ENCODE measurements at places on chromosomes 4 and X.

- H3K4me3 ChIP-seq, result no peak overlapping the region
- H3K27ac ChIP-seq, result no peak overlapping the region
- no peaks in the 10 kb centered on the region for H3K27me3 ChIP-seq
- H3K4me1 ChIP-seq, result no peaks in the 10 kb centered on the region
- H3K36me3 ChIP-seq, result no peaks in the 10 kb centered on the region
Measured at GRCh38 chrX:51876441-51876840, 17.0 kb upstream of the MAGED1 start.

- no peak overlapping the region for H3K27ac ChIP-seq
- no peaks in the 10 kb centered on the region for H3K4me1 ChIP-seq
Measured at GRCh38 chr4:152689615-152690501, 10.1 kb upstream of the TMEM154 start.

- DNase-seq, result no peak
- no peaks in the 10 kb centered on the region for H3K4me1 ChIP-seq
- no peak overlapping the region for H3K27ac ChIP-seq
- no peaks in the 10 kb centered on the region for H3K27me3 ChIP-seq
- no peaks in the 10 kb centered on the region for H3K36me3 ChIP-seq
Measured at GRCh38 chr4:170872794-170873193, 783.0 kb upstream of the AADAT start.

DNA sequence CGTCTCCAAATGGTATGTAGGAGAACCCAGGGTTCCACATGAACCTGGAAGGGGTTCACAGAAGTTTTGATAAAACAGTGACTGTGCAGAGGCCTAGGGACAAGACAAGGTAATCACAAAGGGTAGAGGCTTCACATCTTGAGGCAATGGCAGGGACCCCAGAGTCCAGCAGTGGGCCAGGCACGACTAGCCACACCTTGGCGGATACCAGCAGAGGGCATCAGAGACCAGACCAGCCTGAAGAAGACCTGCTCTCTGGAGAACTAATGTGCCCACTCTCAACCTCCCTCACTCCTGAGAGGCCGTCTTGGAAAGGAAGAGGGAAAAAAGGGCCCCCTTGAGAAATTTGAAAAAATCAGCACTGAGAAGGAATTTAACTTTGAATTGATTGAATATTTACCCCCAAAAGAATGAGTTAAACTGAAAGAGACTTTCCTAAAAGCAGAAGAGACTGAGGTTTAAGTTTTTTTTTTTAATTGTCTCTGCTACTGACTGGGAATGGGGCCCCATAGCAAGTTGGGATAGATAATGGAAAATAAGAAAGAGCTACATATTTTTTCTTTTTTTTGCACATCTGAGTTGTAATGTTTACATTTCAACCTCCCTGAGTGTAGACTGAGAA is 243.8 kb upstream of the JADE1 start:
- H3K4me1 ChIP-seq, result no peaks in the 10 kb centered on the region
- H3K27ac ChIP-seq, result no peak overlapping the region
- H3K27me3 ChIP-seq, result no peaks in the 10 kb centered on the region
- H3K4me3 ChIP-seq, result no peak overlapping the region
- H3K36me3 ChIP-seq, result no peaks in the 10 kb centered on the region

- no peak overlapping the region for H3K4me3 ChIP-seq
- H3K27me3 ChIP-seq, result no peaks in the 10 kb centered on the region
- H3K36me3 ChIP-seq, result no peaks in the 10 kb centered on the region
Measured at GRCh38 chr4:161564230-161564834, 599.5 kb downstream of the FSTL5 start.

DNA sequence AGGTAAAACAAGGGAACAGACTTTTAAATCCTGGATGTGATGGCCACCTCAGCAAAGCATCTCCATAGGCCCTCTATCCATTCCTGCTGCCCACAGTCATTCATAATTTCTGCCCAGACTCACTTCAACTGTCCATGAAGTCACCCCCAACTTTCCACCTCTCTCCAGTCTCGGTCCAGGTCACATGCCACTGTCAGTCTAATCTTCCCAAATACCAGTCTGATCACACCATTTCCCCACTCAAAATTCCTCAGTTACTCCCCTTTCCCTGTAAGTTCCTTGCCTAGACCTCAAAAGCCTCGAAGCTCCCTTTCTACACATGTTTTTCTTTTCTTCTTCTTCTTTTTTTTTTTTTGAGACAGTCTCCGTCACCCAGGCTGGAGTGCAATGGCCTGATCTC is 51.2 kb upstream of the HOPX start:
- no peak overlapping the region for H3K4me3 ChIP-seq
- no peaks in the 10 kb centered on the region for H3K36me3 ChIP-seq
- H3K27ac ChIP-seq, result no peak overlapping the region
- no peaks in the 10 kb centered on the region for H3K27me3 ChIP-seq
- DNase-seq, result no peak
- no peaks in the 10 kb centered on the region for H3K4me1 ChIP-seq

GRCh38 chrX:123215397-123216089 is 31.5 kb downstream of the GRIA3 start:
- H3K4me1 ChIP-seq, result no peaks in the 10 kb centered on the region
- H3K27ac ChIP-seq, result no peak overlapping the region
- H3K36me3 ChIP-seq, result no peaks in the 10 kb centered on the region
- no peak overlapping the region for H3K4me3 ChIP-seq
- no peak for DNase-seq
- H3K27me3 ChIP-seq, result no peaks in the 10 kb centered on the region

- H3K4me3 ChIP-seq, result no peak overlapping the region
- DNase-seq, result no peak
- H3K27ac ChIP-seq, result no peak overlapping the region
- no peaks in the 10 kb centered on the region for H3K27me3 ChIP-seq
- H3K36me3 ChIP-seq, result no peaks in the 10 kb centered on the region
- no peaks in the 10 kb centered on the region for H3K4me1 ChIP-seq
Measured at GRCh38 chrX:80216086-80216485, 201.5 kb downstream of the TBX22 start.
